ENCODE measurements at places on chromosomes 5 and 9. TPM values are rescaled to one million over a fixed set of nuclear protein-coding genes. Genes with fewer than 3 reads are reported as not detected.

GRCh38 chr5:156532921-156533320 lies 206.0 kb downstream of the SGCD start:
- H3K27ac ChIP-seq: no peak overlapping the region
- H3K27me3 ChIP-seq: no peaks in the 10 kb centered on the region
- H3K36me3 ChIP-seq: no peaks in the 10 kb centered on the region
- no peaks in the 10 kb centered on the region for H3K4me1 ChIP-seq
- H3K4me3 ChIP-seq: no peak overlapping the region

GRCh38 chr5:9447691-9448090 lies 98.2 kb downstream of the SEMA5A start:
- H3K4me1 ChIP-seq: no peaks in the 10 kb centered on the region
- H3K4me3 ChIP-seq: no peak overlapping the region
- no peak overlapping the region for H3K27ac ChIP-seq
- no peak for DNase-seq

DNA sequence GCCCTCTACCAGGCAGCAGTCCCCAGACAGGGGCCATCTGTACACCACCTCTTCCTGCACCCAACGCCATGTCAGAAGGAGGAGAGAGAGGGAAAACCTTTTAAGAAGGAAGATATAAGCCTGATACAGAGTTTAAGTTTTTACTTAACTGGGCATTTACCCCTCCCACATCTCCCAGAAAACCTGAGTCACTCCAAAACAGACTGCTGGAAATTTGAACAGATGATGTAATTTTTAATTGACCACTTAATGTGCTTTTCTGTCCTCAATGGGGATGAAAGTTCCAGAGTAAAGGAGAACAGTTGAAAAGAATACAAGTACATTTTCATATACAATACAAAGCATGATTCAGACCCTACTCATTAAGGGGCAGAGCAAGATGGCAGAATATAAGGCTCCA lies 63.9 kb downstream of the TTC39B start:
- no peaks in the 10 kb centered on the region for H3K36me3 ChIP-seq
- DNase-seq: no peak
- H3K27me3 ChIP-seq: no peaks in the 10 kb centered on the region
- H3K27ac ChIP-seq: no peak overlapping the region
- no peaks in the 10 kb centered on the region for H3K4me1 ChIP-seq
- no peak overlapping the region for H3K4me3 ChIP-seq

GRCh38 chr5:160649304-160649703 lies 202.7 kb downstream of the ATP10B start:
- H3K27ac ChIP-seq: no peak overlapping the region
- no peak overlapping the region for H3K4me3 ChIP-seq
- peak; percentile 36 for DNase-seq

GRCh38 chr5:150109921-150110320 lies 23.6 kb upstream of the CSF1R start:
- peaks cover 36% of the 10 kb centered on the region for H3K4me1 ChIP-seq
- peak; percentile 41 for DNase-seq
- H3K36me3 ChIP-seq: no peaks in the 10 kb centered on the region

DNA sequence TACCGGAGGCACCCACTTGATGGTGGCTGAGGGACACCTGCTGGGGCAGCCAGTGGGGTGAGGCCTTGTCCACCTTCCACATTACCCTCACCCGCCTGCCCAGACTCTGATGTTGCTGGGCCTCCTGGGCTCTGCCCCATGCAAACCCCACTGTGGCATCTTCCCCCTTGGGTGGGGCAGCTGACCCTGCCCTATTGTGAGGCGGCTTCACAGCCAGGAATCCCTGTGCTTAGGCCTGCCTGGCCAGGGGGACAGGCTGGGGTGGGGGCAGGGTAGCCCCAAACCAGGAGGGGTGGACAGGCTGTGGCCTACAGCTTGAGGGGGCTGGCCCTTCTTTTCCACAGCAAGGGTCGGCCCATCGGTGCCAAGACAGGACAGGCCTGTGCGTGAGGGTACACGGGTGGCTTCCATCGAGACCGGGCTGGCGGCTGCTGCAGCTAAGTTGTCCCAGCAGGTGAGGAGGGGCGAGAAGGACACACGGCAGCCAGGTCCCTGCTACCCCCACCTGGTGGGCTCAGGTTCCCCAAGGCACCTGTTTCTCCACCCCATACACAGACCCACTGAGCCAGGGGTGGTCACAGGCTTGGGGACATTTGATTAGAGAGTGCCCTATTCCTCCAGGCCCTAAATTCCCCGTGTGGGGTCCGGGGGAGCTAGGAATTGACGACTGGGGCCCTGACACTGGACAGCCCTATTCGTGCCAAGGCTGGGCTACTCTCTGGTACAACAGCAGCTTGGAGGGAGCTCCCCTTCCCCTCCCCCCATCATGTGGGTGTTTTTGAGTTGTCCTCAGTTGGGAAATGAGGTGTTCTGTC lies 99.2 kb downstream of the PHF2 start:
- no peaks in the 10 kb centered on the region for H3K36me3 ChIP-seq
- no peaks in the 10 kb centered on the region for H3K4me1 ChIP-seq
- H3K27ac ChIP-seq: no peak overlapping the region
- no peaks in the 10 kb centered on the region for H3K27me3 ChIP-seq

- no peaks in the 10 kb centered on the region for H3K4me1 ChIP-seq
- no peak overlapping the region for H3K4me3 ChIP-seq
- H3K27ac ChIP-seq: no peak overlapping the region
- no peaks in the 10 kb centered on the region for H3K36me3 ChIP-seq
- DNase-seq: no peak
Observed at GRCh38 chr5:42772265-42772993, 15.8 kb downstream of the CCDC152 start.

DNA sequence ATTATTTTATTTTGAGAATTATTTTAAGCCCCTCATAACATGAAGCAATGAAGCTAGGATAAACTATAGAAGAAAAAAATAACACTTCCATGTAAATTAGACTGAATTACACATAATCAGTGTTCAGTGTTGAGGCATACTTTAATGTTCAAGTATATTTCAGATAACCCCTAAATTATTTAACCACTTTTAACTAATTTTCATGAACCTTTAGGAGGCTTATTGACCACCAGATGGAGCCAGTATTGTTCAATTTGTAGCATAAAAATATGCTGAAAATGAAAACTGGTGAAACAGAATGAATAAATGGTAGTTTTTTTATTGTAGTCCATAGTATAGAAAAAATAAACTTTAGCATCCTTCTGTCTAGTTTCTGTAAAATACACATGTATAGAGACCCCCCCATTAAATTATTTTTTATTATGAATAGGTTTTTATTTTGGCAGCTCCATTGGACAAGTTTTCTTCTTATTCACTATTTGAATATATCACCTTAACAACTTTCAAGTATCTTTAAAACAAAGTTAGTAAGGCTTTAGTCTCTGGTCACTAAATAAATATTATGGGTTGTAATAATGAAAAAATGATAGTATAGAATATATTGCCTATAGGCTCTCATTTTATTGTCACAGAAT lies 190.1 kb downstream of the CWC27 start:
- H3K36me3 ChIP-seq: no peaks in the 10 kb centered on the region
- no peak overlapping the region for H3K4me3 ChIP-seq
- no peak overlapping the region for H3K27ac ChIP-seq

DNA sequence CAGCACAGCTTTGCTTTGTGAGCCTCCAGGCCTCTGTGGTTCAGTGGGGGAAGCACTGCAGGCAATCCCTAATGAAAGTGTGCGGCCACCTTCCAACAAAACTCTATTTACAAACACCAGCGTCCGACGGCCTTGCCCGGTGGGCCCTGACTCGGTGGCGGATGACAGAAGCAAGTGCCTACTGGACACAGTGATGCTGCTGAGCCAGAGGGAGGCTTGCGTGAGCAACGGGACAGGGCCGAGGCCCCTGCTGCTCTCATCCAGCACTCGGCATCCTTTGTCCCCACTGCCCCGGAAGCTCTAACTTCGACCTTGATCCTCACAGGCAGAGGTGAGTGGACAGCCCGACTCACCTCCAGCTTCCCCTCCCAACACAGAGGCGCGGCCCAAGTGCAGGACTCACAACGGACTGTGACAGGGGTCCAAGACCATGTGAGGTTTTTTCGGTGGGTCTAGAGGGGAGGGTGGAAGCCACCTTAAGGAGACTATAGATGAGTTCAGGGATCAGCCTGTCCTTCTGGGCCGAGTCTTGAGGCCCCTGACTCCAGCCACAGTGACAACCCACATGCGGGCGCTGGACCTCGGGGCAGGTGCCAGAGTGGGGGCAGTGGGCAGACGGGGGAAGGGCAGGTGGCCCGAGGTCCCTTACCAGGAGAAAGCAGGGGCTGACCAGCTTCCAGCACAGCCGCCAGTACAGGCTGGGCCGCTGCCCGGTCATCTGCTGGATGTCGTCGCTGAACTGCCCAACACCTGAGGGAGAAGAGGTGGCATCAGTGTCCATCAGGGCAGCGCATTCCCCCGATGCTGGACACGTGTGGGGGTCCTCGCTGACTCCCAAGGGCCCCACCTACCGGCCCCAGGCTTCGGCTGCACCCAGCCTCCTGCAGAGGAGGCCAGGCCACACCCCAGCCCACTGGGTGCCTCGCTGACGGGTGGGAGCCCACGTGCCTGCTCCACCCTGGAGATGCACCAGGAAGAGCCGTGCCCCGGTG lies 39.4 kb downstream of the SLC6A3 start:
- no peaks in the 10 kb centered on the region for H3K27me3 ChIP-seq
- DNase-seq: no peak
- H3K27ac ChIP-seq: no peak overlapping the region
- no peaks in the 10 kb centered on the region for H3K36me3 ChIP-seq
- no peak overlapping the region for H3K4me3 ChIP-seq
- H3K4me1 ChIP-seq: no peaks in the 10 kb centered on the region

DNA sequence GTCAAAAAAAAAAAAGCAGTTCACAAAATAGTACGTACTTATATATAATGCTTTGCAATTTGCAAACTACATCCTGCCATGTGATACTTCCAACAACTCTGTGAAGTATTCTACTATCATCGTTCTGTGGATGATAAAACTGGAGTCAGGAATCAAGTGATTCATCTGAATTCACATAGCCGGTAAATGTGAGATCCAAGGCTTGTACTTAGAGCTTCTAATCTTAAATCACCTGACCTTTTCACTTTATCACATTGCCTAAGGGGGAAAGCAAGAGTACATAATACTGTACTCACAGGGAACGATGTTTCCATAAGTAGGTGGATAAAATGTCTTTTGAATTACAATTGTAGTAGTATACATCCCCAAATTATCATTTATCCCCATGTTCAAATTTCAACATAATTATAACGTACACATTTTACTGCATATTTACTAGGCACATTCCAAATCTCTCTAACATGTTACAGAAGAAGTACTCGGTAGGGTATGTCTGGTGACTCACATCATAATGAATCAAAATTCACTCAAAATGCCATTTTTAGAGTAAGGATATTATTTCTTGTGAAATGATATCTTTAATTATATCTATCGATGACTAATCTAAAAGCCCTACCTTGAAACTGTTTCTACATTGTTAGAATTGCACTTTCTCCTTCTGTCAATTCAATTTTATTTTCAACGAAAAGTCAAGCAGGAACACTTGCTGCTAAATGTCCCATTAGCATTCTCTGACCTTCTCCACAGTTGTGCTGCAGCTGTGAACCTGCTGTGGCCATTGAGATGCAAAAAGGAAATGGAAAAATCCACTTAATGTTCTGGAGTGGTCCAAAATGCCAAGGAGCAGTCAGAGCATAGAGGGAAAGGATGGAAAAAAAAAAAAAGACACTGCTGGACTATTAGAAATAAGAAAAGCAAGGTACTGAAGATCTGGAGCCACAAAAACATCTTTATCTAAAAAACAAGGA lies 78.9 kb downstream of the OR2K2 start:
- no peak overlapping the region for H3K4me3 ChIP-seq
- H3K27me3 ChIP-seq: no peaks in the 10 kb centered on the region
- H3K4me1 ChIP-seq: no peaks in the 10 kb centered on the region

DNA sequence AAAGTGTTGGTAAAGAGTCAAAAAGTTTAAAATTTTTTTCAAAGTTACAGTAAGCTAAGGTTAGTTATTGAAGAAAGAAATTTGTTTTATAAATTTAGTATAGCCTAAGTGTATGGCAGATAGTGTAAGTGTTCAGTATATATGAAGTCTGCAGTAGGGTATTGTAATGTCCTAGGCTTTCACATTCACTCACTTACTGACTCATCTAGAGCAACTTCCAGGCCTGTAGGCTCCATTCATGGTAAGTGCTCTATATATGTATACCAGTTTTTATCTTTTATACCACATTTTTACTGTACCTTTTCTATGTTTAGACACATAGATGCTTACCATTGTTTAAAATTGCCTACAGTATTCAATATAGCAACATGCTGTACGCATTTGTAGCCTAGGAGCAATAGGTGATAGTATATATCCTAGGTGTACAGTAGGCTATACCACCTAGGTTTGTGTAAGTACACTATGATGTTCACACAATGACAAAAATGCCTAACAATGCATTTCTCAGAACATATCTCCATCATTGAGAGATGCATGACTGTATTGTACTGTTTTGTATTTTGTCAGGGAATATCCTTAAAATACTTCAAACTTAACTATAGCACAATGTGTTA lies 38.5 kb downstream of the CYSTM1 start:
- no peaks in the 10 kb centered on the region for H3K27me3 ChIP-seq
- no peaks in the 10 kb centered on the region for H3K36me3 ChIP-seq
- H3K4me3 ChIP-seq: no peak overlapping the region

DNA sequence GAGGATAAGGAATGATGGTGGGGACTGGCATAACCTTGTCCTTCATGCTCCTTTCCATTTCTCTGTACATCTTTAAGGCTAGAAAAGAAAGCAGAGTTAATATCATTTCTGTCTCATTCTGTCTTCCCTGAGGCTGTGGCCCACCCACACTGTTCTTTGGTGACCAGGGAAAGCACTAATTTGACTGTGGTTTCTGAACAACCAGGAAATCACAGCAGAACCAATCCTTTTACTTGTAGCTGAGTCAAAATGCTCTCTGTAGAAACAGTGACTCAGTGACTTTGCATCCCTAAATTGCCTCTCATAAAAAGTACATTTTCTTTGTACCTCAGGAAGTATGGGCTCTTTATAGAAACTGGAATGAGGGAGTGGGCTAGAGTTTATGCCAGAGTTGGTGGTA lies 28.1 kb downstream of the IL33 start:
- no peaks in the 10 kb centered on the region for H3K27me3 ChIP-seq
- peak; percentile 24 for DNase-seq
- H3K27ac ChIP-seq: peak overlapping the region; percentile 79
- peaks cover 6% of the 10 kb centered on the region for H3K4me1 ChIP-seq

GRCh38 chr5:34002629-34003328 lies 5.1 kb downstream of the AMACR start:
- no peak for DNase-seq
- peaks cover 17% of the 10 kb centered on the region for H3K4me1 ChIP-seq
- H3K27ac ChIP-seq: no peak overlapping the region
- no peaks in the 10 kb centered on the region for H3K27me3 ChIP-seq
- no peak overlapping the region for H3K4me3 ChIP-seq

- no peaks in the 10 kb centered on the region for H3K36me3 ChIP-seq
- DNase-seq: no peak
- no peaks in the 10 kb centered on the region for H3K27me3 ChIP-seq
- no peak overlapping the region for H3K4me3 ChIP-seq
- peaks cover 23% of the 10 kb centered on the region for H3K4me1 ChIP-seq
- no peak overlapping the region for H3K27ac ChIP-seq
Observed at GRCh38 chr5:74598731-74599130, 41.8 kb downstream of the ENC1 start.

S100Z gene
- total RNA-seq: 1.4 TPM

GAPT gene
- not detected for total RNA-seq

CTNND2 gene
- total RNA-seq: 30.3 TPM

CDO1 gene
- 29.8 TPM for total RNA-seq

TMEFF1 gene
- 13.7 TPM for total RNA-seq

GABRA6 gene
- total RNA-seq: not detected

GNA14 gene
- 1.5 TPM for total RNA-seq

C5orf34 gene
- total RNA-seq: 4.5 TPM

All from hepatocyte (in vitro differentiated cells).